Hematopoietic multipotent progenitor cell treated with erythropoietin and hydrocortisone succinate and interleukin-3 and kit ligand, for 15 days (in vitro differentiated cells): ENCODE measurements at places on chromosomes 3 and 15.
A peak's percentile ranks its signal among the peaks of the same experiment; 100 is the strongest.

GRCh38 chr3:183265834-183266417, 12.9 kb downstream of the B3GNT5 start:
- DNase-seq: no peak

GRCh38 chr3:17233398-17233800, 348.6 kb downstream of the PLCL2 start:
- DNase-seq: peak; percentile 58

DNA sequence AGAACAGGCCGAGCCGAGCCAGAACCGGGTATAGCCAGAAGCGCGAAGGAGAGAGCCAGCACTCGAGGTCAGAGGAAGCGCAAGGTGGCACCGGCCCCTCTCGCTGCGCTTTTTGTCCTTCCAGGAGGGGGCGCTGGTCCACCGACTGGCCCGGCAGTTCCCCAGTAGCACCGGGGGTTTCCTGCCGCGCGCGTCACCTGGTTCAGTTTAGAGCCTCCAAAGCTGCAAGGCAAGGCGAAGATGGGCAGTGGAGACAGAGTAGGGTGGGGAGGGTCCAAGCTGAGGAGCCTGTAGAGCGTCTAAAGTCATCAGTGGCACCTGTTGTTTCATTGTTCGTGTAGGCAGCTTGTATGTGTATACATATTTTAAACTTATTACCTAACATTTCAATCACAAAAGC, 7.6 kb upstream of the NR2E3 start:
- no peak for DNase-seq

- no peak for DNase-seq
Observed at GRCh38 chr15:28986108-28986507, 100.3 kb downstream of the APBA2 start.

DNA sequence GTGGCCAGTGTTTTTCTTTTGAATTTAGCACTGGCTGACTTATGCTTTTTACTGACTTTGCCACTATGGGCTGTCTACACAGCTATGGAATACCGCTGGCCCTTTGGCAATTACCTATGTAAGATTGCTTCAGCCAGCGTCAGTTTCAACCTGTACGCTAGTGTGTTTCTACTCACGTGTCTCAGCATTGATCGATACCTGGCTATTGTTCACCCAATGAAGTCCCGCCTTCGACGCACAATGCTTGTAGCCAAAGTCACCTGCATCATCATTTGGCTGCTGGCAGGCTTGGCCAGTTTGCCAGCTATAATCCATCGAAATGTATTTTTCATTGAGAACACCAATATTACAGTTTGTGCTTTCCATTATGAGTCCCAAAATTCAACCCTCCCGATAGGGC, 43.5 kb downstream of the AGTR1 start:
- no peak for DNase-seq

GRCh38 chr3:112327371-112327951, 5.5 kb upstream of the CD200 start:
- no peak for DNase-seq

DNA sequence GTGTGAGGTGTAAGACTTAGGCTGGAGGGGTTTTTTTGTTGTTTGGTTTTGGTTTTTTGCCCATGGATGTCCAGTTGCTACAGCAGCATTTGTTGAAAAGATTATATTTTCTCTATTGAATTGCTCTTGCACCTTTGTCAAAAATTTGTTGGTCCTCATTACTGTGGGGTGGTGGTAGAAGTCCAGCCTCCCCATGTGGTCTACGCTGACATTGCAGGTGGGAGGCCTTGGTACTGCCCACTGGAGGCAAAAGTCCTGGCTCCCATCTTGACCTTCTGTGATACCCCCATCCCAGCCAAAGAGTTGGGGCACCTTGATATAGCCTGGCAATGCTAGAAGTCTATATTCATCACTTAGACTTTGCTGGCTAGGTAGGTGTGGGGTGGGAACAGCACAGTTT, 5.4 kb upstream of the RAB6B start:
- peak; percentile 49 for DNase-seq

DNA sequence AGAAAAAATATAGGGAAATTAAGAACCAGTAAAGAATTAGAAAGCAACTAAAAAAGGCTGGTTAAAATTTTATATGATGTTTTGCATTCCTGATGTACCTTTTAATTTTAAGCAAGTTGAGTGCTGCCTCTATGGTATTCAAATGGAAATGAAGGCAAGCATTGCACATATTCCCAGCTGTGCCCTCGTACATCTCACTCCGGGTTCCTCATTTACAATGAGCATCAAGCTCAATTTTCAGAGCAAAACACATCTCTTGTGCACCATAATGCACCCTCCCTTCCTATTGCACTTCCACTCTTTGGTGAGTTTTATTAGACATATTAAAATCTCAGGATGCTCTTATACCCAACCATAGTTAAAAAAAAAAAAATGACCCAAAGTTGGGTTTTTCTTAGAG, 267.9 kb downstream of the CHST2 start:
- DNase-seq: no peak

DNA sequence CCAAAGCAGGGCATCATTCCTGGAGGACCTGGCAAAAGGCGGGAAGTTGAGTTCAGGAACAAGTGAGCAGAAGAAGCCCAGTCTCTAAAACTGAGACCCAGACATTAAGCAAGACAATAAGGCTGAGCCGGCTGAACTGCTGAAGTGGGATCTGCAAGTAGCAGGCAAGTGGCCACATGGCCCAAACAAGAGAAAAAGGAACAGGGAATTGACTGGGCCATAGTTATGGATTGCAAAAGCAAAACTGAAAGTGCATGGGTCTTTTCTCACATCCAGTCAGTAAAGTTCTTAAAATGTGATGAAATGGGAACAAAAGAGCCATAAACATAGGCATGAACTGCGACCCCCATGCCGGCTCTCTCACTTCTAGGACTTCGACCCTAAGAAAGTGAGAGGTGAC, 101.2 kb downstream of the SCN11A start:
- DNase-seq: no peak

- no peak for DNase-seq
Observed at GRCh38 chr15:35616498-35617271, 70.7 kb upstream of the DPH6 start.

- peak; percentile 43 for DNase-seq
Observed at GRCh38 chr3:194928831-194929577, 243.3 kb downstream of the FAM43A start.

DNA sequence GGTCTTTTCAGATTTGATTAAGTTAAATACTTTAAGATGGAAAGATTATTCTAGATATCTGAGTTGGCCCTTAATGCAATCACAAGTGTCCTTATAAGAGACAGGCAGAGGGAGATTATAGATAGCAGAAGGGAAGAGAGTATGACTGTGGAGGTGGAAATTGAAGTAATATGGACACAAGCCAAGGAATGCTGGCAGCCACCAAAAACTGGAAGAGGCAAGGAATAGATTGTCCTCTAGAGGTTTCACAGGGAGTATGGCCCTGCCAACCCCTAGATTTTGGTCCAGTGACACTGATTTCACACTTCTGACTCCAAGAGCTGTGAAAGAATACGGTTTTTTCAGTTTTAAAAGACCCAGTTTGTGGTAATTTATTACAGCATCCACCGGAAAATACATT, 1498.7 kb upstream of the CADM2 start:
- no peak for DNase-seq

DNA sequence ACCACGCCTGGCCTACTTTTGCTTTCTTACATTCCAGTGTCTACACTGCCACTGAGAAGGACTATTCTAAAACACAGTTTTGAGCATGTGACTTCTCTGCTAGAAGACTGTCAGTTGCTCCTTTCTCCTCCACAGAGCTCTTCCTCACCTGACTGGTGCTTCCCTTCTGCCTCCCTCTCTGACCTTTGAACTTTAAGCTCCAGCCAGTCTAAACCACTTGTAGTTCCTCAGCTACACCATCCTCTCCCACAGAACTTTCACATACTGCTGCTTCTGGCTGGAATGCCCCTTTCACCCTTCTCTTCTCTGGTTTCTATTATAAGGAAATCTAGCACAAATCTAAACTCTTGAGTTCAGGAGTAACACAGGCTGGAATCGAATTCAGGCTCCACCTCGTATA, 9.1 kb downstream of the NCEH1 start:
- DNase-seq: peak; percentile 26

- DNase-seq: no peak
Observed at GRCh38 chr3:109852283-109852682, 514.9 kb upstream of the DPPA4 start.

- no peak for DNase-seq
Observed at GRCh38 chr3:36814776-36815175, 50.4 kb upstream of the DCLK3 start.

DNA sequence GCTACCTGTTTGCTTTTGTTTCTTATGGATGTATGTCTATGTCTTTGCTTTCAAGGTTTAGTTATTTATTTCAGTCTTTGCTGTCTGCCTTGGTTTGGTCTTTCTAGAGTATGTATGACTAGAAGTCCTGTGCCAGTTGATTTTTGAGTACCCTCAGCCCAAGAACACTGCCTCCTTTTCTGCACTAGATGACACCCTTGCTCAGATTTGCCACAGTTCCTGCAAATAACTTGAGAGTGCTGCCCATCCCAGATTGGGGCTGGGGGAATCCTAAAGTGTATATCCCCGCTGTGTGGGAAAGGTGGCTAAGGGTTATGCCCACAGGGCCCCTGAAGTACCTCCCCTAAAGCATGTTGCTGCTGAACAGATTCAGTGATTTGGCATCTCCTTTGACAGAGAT, 32.0 kb downstream of the NLGN1 start:
- no peak for DNase-seq

DNA sequence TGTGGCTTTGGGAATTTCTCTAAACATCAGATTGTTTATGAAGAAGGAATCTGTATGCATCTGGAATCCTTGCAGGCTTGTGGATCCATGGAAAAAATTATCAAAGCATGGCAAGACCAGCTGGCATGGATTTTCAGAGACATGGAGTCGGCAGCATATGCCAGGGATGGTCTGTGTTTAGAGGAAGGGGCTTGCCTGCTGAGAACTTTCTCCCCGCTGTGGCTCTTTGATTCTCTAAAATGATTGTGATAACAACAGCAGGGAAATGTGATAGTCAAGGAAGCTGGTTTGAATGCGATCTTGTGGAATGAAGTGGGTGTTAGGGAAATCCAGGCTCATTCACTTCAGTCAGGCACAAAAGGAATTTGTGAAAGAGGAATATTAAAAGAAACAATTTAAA, 245.7 kb upstream of the THRB start:
- DNase-seq: no peak

DNA sequence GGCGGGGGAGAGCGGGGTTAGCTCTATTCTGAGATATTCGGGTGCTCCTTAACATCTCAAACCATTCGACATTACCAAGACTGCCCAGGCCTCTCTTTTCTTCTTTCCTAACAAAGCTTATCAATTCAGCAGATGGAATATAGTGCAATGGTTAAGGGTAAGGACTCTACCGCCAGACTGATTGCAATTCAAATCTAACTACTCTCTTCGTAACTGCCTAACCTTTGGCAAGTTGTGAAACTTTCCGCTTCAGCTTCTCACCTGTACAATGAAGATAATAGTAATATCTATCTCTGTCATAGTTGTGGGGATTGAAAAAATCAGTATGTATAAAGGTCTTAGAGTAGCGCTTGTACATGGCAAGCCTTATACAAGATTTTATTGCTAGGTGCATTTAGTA, 972 bp downstream of the UBA5 start:
- DNase-seq: peak; percentile 11

DNA sequence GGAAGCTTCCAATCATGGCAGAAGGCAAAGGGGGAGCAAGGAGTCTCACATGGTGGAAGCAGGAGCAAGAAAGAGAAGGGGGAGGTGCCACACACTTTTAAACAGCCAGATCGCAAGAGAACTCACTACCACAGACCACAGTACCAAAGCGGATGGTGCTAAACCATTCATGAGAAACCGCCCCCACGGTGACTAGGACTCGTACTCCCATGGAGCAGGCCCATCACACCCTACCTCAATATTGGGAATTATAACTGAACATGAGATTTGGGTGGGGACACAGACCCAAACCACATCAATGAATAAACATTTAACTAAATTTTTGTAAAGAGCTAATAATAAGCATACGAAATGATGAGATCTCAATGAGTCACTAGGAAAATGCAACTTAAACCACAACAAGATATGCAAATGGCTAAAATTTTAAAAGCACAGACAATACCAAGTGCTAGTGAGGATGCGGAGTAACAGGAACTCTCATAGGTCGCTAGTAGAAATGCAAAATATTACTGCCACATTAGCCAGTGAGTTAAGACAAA, 10.0 kb downstream of the MRPS25 start:
- no peak for DNase-seq

DNA sequence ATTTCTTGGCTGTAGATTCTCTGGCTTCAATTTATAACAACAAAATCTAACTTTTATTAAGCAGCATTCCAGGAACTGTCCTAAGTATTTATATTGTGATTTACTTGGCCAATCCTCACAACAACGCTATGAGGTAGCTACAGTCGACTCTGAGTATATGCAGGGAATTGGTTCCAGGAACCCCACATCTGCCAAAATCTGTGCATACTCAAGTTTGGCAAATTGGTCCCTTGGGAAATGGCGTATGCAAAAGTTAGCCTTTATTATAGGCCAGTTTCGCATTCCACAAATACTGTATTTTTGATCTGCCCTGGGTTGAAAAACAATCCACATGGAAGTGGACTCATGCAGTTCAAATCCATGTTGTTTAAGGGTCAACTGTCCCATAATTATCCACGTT, 53.9 kb downstream of the RAP2B start:
- DNase-seq: no peak

DNA sequence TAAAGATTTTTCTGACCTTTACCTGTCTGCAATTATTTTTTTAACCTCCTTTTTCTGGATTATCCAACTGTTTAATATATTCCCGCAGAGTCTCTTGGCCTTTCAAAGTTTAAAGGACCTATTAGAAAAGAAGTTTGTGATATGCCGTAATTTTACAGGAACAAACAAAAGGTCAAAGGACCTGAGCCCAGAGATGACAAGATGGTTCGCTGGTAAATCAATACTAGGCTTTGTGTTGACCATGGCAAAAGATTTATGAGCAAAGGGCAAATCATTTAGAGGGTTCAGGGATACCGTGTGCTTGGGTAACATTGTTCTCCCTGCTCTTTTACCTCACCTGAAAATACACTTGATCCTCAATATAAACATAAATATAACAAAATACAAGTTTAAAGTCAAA, 923.5 kb downstream of the ROBO1 start:
- DNase-seq: no peak

DNA sequence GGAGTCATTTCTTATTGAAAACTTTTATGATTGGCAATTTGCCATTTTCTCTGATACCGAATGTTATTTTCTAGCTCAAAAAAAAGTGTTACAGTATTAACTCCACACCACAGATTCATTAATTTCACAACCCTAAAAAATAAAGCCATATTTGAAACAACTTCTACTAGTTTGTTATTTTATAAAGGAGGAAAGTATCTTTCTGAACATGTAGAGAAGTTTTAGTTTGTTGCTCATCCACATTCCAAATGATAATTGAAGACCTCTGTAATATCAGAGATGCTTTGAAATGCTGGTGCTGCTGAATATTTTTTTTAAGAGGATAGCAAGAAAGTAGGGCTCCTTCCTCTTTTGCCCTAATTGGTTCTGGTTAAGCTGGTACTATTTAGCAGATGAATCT, 1.9 kb downstream of the VGLL3 start:
- DNase-seq: no peak

GRCh38 chr3:48784426-48785120, 63.1 kb downstream of the PRKAR2A start:
- DNase-seq: no peak

GRCh38 chr3:154729741-154730140, 299.8 kb upstream of the GPR149 start:
- no peak for DNase-seq

- no peak for DNase-seq
Observed at GRCh38 chr3:430186-430585, 233.6 kb downstream of the CHL1 start.
